Stimulated activated CD8-positive, alpha-beta memory T cell treated with anti-CD3 and anti-CD28 coated beads, Interleukin-7, amount 100 ng/mL, for 1 hour (primary cell): ENCODE measurements at places on chromosomes 1 and 21.

DNA sequence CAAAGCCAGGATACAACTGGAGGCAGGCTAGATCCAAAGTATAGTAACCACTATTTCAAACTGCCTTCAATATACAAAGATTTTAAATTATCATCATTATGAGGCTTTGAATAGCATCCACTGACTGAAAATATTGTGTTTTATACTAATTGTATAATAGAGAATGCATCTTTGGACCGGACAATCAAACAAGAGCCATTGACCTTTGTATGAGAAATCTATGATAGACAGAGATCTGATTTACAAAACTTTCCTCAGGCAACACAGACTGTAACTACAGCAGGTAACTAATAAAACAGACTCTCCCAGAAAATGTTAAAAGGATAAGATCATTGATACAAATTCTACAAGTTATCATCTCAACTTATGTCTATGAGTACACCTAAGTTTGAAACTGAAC is 152.9 kb downstream of the DENND1B start:
- DNase-seq: no peak

- DNase-seq: no peak
Measured at GRCh38 chr1:224302947-224303346, 27.0 kb downstream of the NVL start.

DNA sequence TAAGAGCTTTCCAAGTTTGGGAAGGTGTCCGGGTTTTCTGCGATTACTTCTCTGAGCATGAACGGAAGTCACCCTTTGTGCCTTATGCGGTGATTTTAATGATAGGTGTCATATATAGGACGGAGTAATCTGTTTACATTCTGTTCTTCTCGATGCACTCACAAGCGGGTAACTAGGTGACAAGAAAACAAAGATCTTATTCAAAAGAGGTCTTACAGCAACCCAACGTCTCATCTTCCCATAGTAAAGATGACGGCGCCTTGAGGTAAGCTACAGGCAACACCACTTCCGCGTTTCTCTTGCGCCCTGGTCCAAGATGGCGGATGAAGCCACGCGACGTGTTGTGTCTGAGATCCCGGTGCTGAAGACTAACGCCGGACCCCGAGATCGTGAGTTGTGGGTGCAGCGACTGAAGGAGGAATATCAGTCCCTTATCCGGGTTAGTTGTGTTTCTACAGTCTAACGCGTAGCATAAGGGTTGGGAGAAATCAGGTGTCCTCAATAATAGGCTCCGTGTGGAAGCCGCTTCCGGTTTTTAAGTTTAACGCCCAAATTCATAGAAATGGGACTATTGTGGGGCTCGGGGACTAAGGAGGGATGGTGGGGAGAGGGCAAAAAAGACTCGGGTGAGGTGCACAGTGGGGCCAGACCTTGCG is at the start of gene UFC1:
Gene UFC1, plus strand, starts transcription at position 297 of the 656 bp plus-strand sequence. Its CDS starts 20 bp downstream, at position 317.
- peak; percentile 58 for DNase-seq

- DNase-seq: no peak
Measured at GRCh38 chr1:78049396-78049795, 3.6 kb downstream of the GIPC2 start.

GRCh38 chr1:183945428-183946319 is 91.9 kb downstream of the COLGALT2 start:
- no peak for DNase-seq

GRCh38 chr21:39730418-39731157 is 14.4 kb upstream of the IGSF5 start:
- DNase-seq: no peak

DNA sequence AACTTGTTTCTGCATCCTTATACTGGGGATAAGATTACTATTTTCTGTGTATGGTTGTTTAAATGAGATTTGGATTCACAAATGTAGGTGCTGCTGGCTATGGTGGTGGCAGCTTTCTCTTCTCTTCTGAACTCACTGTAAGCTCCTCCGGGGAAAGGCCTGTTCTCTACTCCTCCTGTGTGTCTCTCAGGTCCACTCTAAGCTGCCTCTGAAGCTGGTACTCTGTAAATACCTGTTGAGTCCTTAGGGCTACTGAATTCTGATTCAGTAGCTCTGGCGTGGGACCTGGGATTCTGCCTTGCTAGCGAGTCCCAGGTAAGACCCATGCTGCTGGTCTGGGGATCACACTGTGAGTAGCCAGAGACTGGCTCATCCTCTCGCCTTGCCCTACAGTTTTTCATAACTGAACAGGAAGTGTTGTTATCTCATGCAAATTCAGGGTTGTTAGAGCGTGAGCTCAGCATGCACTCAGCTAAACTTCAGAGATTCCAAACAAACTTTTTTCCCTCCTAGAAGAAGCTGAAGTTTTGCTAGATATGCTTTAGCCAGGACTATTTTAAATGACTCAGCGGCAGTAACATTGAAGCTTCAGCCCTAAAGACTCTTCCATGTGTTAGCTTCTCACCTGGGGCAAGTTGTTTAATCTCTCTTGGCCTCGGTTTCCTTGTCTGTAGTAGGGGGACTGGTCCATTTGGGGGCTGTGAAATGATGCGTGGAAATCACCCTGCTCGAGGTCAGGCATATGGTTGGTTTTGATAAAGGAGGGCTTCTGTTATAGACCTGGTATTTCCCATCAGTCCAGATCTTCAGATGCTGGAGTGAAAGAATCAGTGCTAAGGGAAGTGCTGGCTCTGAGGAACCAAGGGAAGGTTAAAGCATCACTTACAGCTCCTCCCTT is 271.5 kb upstream of the TMEM51 start:
- DNase-seq: no peak

- no peak for DNase-seq
Measured at GRCh38 chr1:7295946-7296345, 475.1 kb upstream of the VAMP3 start.

- no peak for DNase-seq
Measured at GRCh38 chr1:197269053-197269452, 1.0 kb downstream of the CRB1 start.

DNA sequence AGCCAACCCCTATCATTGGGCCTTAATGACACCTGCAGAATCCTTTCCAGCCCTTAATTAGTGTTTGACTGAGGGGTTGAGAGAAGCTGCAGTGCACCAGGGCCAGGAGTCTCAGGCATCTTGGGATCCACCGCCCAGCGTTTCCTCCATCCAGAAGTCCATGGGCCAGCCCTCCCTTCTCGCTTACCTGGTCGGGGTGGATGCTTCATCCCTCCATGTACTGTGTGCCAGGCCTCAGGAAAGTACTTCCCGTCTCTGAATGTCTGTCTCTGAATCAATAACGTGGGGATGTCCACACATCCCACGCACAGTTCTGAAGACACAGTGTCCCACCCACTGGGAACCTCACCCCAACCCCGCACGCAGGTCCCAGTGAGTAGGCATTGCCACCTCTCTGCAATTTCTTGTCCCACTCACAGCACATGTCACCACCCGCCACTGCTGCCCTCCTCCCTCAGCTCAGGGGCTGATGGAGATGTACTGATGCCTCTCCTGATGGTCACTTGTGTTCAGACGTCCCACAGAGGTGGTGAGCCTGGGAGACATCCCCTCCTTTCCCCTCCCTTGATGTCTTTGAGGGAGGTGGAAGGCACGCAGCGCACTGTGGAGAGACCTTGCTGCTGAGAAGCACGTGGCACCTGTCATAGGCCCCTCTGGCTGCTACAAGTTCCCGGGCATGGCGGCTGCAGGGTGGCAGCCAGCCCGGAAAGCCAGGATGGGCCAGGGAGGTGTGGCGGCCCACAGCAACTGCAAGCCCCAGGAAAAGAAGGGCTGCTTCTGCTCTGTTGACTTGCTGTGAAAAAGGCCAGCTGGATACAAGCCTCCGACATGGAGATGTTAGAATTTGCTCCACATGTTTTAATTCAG is 29.4 kb upstream of the PRSS38 start:
- DNase-seq: no peak

- DNase-seq: no peak
Measured at GRCh38 chr1:66729523-66729922, 22.7 kb upstream of the DYNLT5 start.

- DNase-seq: peak; percentile 4
Measured at GRCh38 chr1:3564921-3565831, 46.1 kb downstream of the MEGF6 start.

DNA sequence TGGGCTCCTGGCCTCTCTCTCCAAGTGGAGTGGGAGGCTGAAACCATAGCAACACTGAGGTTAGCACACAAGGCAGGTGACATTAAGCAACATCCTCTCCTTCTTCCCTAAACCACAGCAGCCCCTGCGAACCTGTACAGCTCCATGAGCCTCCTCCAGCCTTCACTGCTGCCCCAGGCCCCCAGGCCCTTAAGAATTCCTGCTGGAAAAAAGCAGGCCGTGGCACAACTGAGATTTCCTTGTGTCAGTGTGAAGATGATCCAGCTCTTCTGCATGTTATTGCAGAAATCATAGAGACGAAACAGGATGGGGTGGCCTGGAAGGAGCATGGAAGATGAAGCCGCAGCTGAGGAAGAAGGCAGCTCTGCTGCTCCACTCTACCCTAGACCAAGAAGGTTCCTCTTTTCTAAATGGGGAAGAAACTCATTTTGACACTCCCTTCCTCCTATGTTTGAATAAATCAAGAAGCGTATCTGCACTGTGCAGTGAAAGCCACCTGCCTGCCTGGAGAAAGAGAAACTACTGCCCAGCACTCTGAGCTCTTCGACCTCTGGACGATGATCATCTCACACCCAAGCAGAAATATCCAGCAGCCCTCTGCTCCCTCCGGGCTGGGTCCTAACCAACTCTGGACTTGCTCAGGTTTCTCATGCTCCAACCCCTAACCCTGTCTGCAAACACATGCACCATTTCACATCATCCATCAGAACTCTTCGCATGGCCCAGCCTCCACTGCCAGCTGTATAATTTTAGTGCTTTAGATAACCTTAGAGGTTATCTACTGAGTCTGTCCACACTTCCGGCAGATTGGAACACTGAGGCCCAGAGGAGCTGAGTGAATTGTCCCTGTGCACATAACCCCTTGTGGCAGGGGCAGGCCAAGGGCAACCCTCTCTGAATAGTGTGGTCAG is 20.7 kb downstream of the SH3BP5L start:
- DNase-seq: no peak

GRCh38 chr1:208083715-208084085 is 160.5 kb downstream of the PLXNA2 start:
- DNase-seq: no peak

GRCh38 chr21:44049182-44049581 is 37.1 kb downstream of the TRAPPC10 start:
- no peak for DNase-seq

DNA sequence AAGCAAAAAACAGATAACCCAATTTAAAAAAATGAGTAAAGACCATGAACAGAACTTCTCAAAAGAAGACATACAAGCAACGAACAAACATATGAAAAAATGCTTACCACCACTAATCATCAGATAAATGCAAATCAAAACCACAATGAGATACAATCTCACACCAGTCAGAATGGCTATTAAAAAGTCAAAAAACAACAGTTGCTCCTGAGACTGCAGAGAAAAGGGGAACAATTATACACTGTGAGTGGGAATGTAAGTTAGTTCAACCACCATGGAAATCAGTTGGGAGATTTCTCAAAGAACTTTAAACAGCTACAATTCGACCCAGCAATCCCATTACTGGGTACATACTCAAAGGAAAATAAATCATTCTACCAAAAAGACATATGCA is 131.6 kb downstream of the PTGER3 start:
- DNase-seq: no peak

GRCh38 chr1:87629673-87630072 is 301.0 kb downstream of the LMO4 start:
- DNase-seq: no peak

GRCh38 chr1:37449936-37450335 is 24.4 kb upstream of the ZC3H12A start:
- no peak for DNase-seq
